ENCODE measurements at places on chromosomes 6 and 20.

DNA sequence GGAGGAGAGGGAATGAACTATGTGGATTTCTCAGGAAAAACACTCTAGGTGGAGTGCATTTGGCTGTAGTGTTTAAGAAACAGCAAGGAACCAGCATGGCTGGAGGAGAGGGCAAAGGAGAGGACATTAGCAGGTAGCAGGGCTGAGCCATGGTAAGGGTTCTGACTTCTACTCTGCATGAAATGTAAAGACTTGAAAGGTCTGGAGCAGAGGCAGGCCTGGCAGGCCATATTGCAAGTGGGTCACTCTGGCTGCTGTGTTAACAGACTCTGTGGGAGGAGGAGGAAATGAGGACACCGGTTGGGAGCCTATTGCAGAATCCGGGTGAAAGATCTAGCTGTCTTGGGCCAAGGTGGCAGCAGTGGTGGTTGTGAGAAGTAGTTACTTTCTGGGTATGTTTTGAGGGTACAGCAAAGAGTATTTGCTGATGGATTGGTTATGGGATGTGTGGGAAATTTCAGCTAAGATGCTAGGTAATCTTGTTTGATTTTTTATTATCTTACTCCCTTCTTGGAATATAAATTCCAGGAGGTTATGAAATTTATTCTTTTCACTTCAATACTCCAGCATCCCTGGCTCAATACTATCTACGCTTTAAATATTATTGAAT, 115.9 kb upstream of the BCLAF1 start:
- no peak for DNase-seq

DNA sequence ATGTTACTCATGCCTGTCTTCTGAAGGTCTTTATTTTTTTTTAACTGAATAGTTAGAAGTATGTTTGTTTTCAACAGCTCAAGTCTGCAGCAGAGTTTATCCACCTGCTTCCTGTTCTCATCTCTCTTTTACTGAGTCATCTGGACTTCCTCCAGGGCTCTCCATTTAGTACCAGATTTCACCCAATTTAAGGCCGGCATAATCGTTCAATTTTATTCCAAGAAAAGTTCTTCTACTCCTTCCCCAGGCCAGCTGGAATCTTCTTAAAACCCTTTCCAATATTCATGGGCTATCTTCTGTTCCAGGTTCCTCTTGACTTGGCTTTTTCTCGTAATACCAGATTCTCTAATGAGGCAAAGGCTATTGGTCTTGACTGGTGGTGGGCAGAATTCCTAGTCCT, 79.0 kb upstream of the LAMA2 start:
- DNase-seq = no peak

- no peak for DNase-seq
Observed at GRCh38 chr6:170135461-170135820, 155.4 kb downstream of the DLL1 start.

GRCh38 chr6:7461416-7461815, 71.8 kb downstream of the RIOK1 start:
- peak; percentile 37 for DNase-seq

DNA sequence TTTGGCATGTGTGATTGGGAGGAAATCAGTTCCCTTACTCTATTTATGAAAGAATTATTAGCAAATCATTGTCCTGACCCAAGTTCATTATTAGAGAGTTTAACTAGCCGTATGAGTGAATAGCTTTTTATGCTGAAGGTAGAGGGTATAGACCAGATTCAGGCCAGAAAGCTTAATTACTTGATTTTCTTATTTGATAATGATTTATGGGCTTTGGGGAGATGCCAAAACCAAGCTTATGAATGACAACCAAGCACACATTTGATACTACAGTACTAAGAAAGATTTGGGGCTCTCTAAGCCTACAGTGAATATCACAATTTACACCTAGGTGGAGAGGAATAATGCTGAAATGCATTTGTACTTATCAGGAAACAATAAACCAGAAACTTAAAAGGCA, 193.2 kb downstream of the ARHGAP18 start:
- no peak for DNase-seq

DNA sequence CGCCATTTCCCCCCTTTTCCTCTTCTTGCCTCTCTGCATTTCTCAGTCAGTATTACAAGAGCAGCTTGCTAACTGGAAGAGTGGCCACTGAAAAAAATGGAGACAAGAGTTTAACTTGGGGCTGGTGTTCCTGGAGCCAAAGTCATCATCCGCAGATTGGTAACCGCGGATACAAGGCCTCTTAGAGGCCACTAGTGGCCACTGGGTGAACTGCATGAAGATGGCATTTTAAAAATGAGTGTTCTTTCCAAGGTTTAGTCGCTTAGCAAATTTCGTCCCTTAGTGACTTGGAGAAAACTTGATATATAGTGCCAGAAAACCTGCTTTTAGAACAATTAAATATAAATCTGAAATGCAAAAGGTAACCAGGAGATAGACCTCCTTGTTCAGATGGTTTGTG, 4.8 kb downstream of the F13A1 start:
- peak; percentile 49 for DNase-seq

DNA sequence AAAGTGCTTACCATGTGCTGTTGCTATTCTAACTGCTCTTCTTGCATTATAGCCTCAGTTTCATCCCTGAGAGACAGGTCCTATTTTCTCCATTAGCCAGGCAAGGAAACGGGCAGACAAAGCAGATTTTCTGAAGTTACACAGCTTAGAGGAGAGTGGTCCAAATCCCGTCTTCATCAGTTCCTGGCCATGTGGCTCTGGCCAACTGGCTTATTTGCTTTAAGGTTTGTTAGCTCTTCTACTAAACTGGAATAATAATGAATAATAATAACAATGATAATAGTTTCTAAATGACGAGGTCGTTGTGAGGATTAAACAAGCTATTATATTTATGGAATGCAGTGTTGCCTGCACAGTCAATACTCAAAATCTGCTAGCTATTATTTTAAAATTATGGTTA, 35.8 kb upstream of the BCAS1 start:
- DNase-seq = no peak

- no peak for DNase-seq
Observed at GRCh38 chr6:27811451-27811772, 100.8 kb downstream of the OR2B2 start.

DNA sequence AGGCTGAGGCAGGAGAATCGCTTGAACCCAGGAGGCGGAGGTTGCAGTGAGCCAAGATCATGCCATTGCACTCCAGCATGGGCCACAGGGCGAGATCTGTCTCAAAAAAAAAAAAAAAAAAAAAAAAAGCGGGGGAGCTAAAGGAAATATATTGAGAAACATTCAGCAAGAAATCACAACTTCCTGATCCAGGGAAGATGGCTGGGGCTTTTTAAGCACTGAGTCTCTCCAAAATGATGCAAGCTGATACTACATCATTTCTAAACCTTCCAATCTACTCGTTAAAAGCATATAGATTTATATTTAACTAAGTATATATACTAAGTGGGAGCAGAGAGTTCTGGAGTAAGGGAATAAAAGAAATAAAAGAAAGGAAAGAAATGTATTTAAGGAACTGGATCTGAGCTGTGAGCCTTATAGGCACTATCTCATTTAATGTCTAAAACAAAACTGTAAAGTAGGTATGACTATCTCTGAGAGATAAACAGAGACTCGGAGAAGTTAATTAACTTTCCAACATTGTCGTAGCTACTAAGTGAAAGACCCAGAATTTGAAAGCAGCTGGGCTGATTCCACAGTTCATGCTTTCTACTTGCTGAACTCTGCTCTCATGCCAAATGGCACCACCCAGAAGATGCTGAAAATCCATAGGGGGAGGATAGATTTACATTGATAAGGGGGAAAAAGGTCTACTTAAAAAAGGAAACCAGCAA, 215.0 kb upstream of the MARCKS start:
- DNase-seq = no peak

DNA sequence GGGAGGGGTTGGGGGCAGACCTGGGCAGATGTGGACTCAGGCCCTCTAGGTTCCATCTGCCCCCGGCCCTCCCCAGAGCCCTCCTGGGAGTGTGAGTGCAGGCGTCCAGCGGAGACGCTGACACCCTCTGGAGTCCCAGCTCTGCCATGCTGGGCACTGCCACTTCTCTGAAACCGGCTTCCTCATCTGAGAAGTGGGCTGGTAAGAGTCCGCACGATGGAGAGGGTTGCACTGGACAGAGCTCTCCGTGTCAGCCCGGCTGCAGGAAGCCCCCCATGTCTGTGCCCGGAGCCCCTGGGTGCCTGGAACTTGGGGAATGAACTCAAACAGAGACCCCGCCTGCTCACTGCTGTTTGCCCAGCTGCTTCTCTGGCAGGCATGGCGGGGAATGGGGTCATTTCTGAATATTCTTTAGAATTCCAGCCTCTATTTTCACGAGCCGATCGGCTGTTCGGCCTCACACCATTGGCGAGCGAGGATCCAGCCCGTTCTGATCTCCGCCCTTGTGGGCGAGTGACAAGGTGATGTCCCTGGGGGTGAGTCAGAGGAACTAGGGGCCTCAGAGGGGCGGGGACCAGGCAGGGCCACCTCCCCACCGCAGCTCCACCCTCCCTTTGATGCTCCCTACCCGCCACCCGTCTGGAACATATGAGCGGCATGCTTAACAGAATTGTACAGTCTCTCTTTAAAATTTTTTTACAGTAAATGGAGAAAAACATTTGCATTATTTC, 47.8 kb upstream of the GATA5 start:
- no peak for DNase-seq

GRCh38 chr6:167420177-167420576, 95.3 kb downstream of the TTLL2 start:
- no peak for DNase-seq

DNA sequence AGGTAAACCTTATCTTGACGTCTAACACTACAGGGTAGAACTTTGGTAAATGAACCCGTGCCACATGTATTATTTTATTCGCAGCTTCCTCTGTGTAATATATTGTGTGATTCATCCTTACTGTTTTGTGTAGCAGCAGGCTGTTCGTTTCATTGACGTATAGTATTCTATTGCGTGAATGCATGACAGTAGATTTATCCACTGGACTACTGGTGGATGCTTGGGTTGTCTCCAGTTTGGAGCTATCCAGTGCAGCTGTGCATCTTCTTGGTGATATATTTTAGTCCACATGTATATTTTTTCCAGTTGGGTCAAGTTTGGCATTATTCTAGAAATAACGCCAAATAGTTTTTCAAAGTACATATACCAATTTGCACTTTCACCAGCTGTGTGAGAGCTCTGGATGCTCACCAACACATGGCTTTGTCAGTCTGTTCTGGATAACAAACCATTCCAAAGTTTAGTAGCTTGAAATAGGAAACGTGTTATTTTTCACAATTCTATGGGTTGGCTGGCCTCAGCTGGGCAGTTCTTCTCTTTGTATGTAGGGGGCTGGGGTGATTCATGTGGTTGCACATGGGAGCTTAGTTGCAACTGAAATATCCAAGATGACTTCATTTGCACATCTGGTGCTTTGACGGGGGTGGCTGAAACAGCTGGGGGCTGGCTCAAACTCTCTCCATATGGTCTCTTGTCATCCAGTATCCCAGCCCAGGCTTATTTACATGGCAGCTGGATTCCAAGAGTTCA, 9.3 kb downstream of the ECT2L start:
- DNase-seq = no peak

- no peak for DNase-seq
Observed at GRCh38 chr20:60977901-60978300, 274.2 kb upstream of the CDH4 start.

DNA sequence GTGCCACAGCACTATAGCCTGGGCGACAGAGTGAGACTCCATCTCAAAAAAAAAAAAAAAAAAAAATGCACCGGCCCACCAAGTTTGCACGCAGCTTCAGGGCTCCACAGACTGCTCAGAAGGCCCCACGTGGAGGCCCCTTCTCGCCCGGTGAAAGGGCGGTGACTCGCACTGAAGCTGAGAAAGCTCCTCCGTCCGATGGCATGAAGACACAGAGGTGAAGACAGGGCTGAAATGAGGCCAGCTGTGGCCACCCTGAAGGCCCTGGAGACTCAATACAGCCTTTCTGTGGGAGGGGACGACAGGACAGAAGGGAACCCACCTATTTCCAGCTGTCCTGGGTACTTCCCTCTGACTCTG, 84.0 kb downstream of the PTPN1 start:
- no peak for DNase-seq

GRCh38 chr6:85580878-85581267, 12.8 kb downstream of the SNX14 start:
- DNase-seq = peak; percentile 72

GRCh38 chr20:63125581-63125837, 90.4 kb downstream of the YTHDF1 start:
- DNase-seq = no peak

- DNase-seq = no peak
Observed at GRCh38 chr6:93420163-93420795, 920 bp upstream of the EPHA7 start.

GRCh38 chr20:22909436-22909835, 125.7 kb upstream of the SSTR4 start:
- DNase-seq = no peak

GRCh38 chr20:45968081-45968671, 3.8 kb downstream of the ZNF335 start:
- no peak for DNase-seq

GRCh38 chr6:38554700-38555413, 84.9 kb downstream of the BTBD9 start:
- peak; percentile 55 for DNase-seq

DNA sequence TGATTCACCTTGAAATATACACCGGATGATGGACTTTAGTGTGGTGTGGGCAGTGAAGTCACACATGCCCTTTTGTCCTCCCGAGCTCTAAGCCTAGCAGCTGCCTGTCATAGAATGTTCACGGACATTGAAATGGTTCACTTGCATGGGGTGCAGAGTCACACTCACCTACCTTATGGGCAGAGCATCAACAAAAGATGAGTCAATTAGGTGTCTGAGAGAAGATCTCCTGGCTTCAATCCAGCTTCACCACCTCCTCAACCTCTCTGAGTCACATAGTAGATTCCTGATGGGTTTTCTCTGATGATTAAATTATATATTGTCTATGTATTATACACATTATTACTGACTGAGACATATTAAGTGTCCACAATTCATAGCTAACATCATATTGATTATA, 48.1 kb upstream of the HLA-E start:
- DNase-seq = peak; percentile 73

- no peak for DNase-seq
Observed at GRCh38 chr6:56227071-56227879, 20.1 kb downstream of the COL21A1 start.

DNA sequence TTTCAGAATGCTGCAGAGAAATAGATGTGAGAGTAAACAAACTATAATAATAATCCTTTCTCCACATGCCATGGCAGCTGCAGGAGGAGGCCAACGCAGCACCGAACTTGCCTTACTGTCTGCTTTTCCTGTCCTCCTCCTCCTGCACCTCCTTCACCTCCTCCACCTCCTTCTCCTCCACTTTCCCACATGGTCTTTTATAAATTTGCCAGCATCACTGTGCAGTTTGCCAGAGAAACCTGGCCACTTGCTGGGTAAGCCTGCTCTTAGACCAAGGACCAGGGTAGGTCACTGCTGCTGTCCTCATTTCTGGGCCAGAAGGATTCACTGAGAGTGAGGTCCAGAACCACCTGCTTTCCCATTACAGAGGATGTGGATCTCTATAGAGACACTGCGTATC, 8.7 kb downstream of the SGK1 start:
- DNase-seq = no peak
